BJ (cell line): ENCODE measurements at places on chromosomes 1 and 21.

GRCh38 chr1:52186449-52186848 lies 44.6 kb downstream of the ZFYVE9 start:
- no peak for DNase-seq

DNA sequence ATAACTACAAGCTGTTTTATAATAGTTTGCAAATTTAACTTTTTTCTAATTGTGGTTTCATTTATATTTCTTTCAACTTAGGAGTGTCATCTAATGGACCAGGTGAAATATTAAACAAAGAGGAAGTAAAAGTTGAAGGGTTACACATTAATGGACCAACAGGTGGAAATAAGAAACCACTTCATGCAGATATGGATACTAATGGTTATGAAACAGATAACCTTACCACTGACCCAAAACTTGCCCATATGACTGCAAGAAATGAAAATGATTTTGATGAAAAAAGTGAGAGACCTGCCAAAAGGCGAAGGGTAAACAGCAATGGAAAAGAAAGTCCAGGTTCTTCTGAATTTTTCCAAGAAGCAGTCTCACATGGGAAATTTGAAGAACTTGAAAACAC lies 59.7 kb downstream of the MIER1 start:
- DNase-seq: no peak

DNA sequence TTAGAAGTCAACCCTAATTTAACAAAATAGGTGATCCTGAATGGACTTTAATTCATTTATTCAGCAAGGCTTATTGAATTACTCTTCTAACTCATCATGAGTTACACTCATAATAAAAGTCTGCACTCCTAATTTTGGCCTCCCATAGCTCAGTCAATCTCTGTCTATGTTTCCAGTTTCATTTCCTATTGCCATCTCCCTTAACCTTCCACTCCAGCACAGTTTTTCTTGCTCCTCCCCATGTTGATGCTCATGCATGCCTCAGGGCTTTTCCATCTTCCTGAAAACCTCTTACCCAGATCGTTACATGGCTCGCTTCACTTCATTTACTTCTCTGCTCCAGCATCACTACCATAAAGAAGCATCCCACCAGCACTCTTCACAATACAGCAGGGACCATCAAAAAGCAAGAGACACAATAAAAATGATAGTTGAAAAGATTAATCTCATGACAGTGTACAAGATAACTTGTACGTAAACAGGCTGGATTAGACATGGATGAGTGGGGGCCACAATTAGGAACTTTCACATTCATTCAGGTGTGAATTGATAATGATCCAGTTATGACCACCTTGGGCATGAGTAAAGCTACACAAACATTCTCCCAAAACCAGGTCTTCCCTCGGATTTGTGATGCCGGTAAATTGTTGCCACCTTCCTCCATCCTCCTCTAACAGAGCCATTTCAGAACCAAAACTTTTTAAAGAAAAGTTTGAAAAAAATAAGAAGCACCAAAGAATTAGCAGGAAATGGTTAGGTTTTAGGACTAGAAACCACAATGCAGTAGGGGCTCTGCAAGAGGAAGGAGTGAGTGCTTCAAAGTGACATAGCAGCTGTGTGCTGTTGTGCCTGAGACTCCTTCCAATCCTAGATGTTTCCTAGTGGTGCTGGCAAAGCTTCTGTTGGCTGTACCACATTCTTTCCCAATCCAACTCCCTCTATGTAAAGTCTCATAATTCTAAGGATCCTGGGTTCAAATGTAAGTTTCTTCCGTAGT lies 89.8 kb downstream of the OLFML2B start:
- no peak for DNase-seq

GRCh38 chr1:113675302-113675701 lies 84.0 kb downstream of the PHTF1 start:
- no peak for DNase-seq

DNA sequence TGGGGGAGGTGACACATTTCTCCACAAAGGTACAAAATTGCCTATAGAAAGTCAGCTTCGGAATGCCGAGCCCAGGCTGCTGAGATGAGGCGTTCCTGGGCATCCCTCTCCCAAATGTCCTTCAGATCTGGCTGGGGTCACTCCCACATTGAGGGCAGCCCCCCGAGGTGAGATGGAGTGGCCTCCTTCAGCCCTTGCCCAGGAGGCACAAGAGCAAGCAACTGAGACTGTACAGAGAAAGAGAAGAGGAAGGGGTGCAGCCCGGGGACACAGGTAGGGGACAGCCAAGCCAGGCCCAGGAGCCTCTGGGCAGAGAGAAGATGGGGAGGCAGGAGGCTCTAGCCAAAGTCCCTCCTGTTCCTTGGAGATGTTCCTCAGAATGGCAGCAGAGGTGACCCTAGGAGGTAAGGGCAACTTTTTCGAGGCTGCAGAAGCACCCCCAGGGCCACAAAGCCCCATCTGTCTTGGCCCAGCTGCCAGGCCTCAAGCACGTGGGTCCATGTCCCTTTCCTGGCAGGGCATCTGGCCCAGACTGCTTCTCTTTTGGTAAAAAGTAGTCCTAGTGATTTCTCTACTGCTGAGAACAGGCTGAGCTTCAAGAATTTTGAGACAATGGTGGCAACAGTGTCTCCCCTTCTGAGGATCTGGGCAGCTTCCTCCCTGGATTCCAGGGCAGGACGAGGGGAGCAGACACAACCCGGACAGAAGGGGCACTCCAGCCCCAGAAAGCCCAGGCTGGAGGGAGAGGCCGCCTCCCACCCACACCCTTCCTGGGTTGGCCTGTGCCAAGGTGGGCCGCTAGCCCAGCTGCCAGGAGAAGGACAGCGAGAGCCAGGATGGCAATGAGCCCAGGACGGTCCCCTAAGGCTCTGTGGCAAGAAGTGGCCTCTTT lies 68.0 kb downstream of the LRRN2 start:
- no peak for DNase-seq

DNA sequence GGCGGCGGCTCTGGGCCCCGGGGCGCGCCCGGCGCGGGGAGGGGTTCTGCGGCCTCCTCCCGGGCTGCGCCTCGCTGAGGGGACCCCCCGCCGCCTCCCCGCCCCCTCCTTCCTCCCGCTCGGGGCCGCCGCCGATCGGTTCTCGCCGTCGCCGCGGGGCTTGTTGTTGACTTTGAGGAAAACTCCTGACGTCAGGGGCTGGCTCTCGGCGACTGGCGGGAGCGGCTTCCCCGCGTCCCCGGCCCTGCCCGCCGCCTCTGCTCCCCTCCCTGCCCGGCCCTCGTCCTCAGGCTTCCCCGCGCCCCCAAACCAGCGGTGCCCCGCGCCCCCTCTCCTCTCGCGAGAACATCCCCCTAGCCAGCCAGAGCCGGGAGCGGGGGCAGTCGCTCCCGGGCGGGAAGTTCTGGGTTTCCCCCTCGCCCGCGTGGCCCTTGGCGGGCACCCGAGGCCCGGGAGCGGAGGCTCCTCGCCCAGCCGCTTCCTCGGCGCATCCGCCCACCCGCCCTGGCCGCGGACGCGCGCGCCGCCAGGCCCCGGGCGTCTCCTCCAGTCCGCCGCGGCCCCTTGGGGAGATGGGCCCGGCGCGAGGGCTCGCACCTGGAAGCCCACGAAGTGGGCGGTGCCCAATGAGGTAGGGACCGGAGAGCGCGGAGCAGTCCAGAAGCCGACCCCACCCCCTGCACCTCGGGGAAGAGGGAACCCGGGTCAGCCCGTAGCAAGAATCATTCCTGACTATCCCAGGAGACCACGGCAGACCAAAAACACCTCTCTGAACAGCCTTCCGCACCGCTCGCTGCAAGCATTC lies 611 bp upstream of the AKT3 start:
- DNase-seq: no peak

- DNase-seq: peak; percentile 23
Observed at GRCh38 chr1:194975913-194976312, 1632.3 kb downstream of the KCNT2 start.

GRCh38 chr1:175338387-175339135 lies 146.0 kb upstream of the KIAA0040 start:
- DNase-seq: no peak

DNA sequence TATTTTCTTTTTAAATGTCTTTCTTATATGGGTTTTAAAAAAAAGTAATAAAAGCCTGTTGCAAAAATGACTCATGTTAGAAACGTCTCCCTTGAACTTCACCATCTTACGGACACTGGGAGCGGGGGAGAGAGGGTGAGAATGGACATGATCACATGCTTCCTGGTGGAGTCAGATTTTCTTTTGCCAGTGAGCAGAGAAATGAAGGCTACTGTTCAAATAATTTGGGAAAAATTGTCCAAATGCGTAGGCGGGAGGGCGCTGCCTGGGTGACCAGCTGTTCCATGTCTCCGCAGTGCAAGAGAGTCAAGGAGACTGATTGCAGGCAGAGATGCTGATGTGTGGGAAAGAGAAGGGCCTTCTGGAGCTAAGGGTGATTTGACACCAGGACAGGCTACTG lies 23.1 kb downstream of the EIF2D start:
- DNase-seq: peak; percentile 85

- DNase-seq: no peak
Observed at GRCh38 chr1:218242171-218242570, 42.9 kb upstream of the RRP15 start.

GRCh38 chr1:33298623-33299277 lies 22.1 kb downstream of the A3GALT2 start:
- DNase-seq: no peak

DNA sequence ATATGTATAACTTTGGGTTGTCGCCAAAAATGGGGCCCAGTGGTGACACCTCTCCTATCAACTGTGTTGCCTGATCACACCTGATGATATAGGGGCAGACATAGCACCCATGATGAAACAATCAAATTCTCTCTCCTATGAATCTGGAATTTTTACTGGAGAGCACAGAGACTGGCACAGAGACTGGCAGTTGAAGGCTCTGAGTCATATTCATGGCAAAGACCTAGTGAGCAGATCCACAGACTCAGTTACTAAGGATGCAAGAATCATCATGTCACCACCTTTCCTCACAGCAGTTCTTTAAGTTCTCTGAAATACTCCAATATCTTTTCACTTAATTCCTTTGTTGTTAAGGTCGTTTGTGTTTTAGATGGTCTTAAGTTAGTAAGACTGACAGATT lies 60.0 kb downstream of the APCS start:
- DNase-seq: no peak

GRCh38 chr1:175250027-175250426 lies 57.5 kb upstream of the KIAA0040 start:
- DNase-seq: no peak

DNA sequence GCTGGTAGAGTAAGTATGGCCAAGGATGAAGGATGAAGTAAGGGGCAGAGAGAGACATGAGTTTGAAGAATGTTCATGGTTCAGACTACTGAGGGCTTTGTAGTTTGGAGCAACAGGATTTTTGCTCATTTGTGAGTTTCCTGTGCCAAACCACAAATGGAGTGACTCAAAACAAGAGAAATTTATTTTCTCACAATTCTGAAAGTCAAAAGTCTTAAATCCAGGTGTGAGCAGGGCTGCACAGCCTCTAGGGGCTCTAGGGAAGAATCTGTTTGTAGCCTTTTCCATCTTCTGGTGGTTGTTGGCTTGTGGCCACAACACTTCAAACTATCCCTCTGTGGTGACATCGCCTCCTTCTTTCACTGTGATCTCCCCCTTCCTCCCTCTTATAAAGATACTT lies 58.9 kb downstream of the RHOU start:
- DNase-seq: no peak

DNA sequence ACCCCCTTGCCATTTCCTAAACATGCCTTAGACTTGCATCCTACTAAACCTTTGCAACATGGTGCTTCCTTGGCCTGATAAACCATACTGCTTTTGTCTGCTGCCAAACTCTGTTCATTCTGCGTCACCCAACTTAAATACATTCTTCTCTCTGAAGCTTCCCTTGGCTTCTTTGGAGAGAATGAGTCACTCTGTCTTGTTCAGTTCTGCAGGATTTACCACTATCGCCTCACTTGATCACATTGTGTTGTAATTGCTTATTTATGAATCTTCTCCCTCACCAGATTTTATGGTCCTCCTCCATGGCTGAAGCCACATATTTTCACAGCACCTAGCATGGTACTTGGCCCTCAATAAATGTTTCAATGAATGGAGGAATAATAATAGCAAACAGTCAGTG lies 21.7 kb upstream of the TUT4 start:
- peak; percentile 79 for DNase-seq

- DNase-seq: no peak
Observed at GRCh38 chr21:31509194-31510017, 150.1 kb upstream of the SOD1 start.

GRCh38 chr1:211947396-211948295 lies 87.7 kb downstream of the INTS7 start:
- no peak for DNase-seq

DNA sequence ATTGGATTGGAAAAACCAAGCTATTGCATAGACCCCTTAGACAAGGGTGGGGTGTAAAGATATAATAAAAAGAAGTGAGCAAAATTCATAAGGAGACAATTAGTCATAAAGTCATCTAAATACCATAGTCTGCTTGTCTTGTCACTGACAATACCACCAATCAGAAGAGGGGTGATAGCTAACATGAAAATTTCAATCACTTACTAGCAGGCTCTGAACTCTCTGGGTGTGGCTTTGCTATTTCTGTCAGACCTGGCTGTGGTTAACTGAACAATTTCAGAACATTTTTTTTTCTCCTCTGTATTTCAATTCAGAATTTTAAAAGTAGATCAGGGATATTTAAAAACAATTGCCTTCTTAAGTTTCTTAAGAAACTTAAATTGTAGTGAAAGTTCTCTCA lies 158.5 kb upstream of the PRMT6 start:
- no peak for DNase-seq

DNA sequence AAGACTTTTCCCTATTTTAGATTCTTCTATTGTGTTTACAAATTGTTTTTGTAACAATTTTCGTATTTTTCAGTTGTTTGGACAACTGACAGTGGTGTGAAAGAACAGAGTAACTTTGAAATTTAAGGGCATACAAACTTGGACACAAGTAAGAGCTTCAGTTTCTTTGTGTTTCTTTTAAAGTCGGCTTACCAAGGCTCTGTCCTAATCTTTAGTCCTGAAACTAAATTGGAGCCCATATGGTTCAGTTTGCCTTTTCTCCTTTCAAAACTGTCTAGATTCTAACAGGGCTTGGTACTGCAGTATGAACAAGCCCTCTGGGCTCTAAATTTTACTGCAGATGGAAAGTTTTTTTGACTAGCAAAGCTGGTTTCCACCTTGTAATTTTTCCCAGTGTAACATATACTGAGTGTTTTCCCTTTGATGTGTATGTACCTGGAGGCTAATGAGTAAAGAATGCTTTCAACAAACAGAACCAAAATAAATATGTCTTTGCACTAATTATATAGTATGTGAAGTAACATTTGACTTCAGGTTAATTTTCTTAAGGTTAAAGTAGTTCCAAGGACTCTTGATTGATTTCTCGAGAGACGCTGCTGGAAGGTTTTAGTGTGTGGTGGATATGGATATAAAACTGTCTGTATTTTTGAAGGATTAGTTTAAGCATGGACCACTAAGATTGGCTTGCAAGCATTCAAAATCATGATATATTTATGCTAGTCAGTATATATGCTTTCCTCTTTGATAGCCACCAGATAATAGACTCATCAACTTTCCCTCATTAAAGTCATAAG lies 4.1 kb downstream of the SNX27 start:
- no peak for DNase-seq

GRCh38 chr1:36851087-36851486 lies 183.2 kb downstream of the GRIK3 start:
- DNase-seq: no peak

- peak; percentile 92 for DNase-seq
Observed at GRCh38 chr1:6859415-6860343, 74.4 kb downstream of the CAMTA1 start.
